AG09309 (cell line): ENCODE measurements at places on chromosomes 12 and 14.
A peak's percentile ranks its signal among the peaks of the same experiment; 100 is the strongest.

DNA sequence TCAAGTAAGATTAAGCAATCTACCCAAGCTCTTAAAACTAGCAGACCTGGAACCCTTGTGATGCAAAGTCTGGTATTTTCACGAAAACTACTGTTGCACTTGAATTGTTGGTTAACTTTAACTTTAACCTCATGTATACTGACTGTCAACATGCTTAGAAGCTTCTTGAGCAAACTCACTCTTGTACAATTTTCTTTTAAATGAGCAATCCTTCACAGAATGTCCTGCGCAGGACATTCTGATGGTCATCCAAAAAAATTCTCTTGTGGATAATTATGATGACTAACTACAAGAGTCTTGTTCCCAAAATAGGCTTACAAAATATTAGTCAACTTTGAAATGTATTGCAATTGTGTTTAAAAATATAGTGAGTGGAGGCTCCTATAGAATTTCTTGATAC is 54.0 kb upstream of the PDE3A start:
- DNase-seq = peak; percentile 68

GRCh38 chr14:101495827-101496775 is 65.2 kb upstream of the DIO3 start:
- no peak for DNase-seq

DNA sequence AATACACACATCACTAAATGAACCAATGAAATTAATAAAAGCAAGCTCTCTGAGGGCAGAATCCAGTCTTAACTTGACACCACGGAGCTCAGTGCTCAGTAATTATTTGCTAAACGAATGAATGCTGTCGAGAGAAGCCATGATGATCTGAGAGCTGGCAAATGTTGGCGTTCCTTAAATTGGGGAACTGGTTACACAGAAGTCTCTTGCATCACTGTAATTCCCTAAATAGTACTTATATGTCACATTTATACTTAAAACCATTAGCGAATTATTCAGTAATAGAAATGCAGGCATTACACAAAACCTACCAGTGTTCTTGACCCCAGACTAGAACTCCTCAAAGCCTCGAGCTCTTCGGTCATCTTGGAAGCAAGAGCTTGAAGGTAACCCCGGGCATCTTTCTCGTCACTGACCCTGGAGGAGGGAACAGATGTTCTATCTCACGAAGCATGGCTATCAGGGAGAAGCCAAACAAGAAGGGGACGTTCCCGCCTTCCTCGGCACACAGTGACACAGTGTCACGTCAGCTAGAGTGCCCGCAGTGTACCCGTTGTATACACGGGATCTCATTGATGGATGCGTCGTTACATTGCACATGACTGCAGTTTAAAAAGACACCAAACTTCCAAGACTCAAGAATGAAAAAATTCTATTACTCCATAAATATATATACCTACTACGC is 43.6 kb downstream of the AMN start:
- no peak for DNase-seq

GRCh38 chr12:68856510-68856909 is 48.5 kb downstream of the MDM2 start:
- DNase-seq = no peak

DNA sequence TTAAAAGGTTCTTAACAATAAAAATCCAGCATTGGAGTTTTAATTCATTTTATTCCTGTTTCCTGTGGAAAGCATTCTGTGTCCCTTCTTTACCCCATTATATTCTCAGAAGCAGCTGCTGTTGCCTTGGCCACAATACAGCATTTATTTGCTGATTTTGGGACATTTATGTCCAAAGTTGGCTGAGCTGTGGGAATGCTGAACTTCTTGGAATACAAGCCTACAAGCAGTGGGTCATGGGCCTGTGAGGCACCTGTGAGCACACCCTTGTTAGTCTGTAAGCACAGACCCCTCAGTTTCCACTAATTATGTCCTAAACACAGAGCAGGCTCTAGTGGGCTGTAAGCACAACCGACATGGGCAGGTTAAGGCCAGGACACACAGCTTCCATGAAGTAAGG is 122.2 kb upstream of the IGF1 start:
- no peak for DNase-seq

GRCh38 chr12:107226126-107226525 is 132.8 kb upstream of the CRY1 start:
- DNase-seq = no peak

GRCh38 chr14:69055999-69056788 is 77.1 kb upstream of the ACTN1 start:
- no peak for DNase-seq

GRCh38 chr14:105013150-105013785 is 7.6 kb downstream of the CDCA4 start:
- DNase-seq = no peak

DNA sequence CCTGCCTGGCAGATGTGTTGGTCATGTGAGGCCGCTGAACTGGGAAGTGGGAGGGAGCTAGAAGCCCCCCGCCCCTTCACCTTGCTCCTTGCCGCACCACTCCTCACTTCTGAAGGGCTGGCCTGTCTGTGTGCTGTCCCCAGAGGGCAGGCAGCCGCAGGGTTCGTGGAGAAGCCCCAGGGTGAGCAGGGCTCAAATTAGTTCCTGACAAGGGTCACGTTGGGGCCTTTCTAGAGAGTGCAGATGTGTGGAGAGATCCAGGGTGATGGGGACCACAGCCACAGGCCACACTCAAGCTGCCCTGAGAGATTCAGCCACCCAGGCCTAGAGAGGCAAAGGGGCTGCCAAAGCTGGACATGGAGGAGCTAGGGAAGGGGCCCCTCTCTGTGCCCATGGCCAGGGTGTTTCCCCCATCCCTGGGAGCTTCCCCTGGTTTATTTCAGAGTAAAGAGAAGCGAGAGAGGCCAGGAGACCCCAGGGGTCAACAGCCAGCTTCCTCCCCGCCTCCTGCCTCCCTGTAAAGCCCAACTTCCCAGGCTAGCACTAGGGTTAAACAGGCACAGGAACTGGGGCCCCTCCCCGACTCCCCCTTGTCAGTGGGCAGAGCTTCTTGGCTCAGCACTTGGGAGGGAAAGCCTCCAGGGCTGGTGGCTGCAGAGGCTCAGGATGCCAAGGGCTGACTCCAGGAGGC is 16.2 kb downstream of the SLC25A29 start:
- DNase-seq = no peak
